ENCODE measurements at places on chromosomes 7 and 10. TPM values are rescaled to one million over a fixed set of nuclear protein-coding genes. Genes with fewer than 3 reads are reported as not detected.

C10orf53 gene
- not detected for total RNA-seq

NXPH1 gene
- total RNA-seq = not detected

SMKR1 gene
- not detected for total RNA-seq

LGI1 gene
- total RNA-seq = 1.4 TPM

DNA sequence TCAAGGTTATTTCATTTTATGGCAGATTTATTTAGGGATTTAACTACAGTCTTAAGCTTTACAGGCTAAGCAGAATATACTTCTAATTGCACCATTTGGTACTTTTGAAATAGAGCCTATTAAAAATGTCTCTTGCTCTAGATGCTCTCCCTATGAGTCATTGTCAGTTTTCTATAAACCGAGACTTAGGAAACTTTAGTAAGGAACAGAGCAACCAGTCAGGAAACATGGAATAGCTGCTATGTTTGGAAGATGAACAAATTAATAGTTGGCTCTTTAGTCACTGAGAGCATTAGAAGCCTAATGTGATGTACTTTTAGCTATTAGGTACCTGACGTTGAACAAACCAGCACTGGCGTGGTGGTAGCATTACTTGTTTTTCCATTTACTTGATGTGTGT, 35.3 kb downstream of the INPP5F start:
- no peaks in the 10 kb centered on the region for H3K27me3 ChIP-seq
- H3K36me3 ChIP-seq = no peaks in the 10 kb centered on the region
- H3K4me1 ChIP-seq = no peaks in the 10 kb centered on the region
- peak overlapping the region; percentile 76 for H3K27ac ChIP-seq
- H3K4me3 ChIP-seq = no peak overlapping the region

GRCh38 chr7:81688622-81689411, 81.0 kb downstream of the HGF start:
- no peaks in the 10 kb centered on the region for H3K27me3 ChIP-seq
- DNase-seq = no peak
- no peak overlapping the region for H3K4me3 ChIP-seq

DNA sequence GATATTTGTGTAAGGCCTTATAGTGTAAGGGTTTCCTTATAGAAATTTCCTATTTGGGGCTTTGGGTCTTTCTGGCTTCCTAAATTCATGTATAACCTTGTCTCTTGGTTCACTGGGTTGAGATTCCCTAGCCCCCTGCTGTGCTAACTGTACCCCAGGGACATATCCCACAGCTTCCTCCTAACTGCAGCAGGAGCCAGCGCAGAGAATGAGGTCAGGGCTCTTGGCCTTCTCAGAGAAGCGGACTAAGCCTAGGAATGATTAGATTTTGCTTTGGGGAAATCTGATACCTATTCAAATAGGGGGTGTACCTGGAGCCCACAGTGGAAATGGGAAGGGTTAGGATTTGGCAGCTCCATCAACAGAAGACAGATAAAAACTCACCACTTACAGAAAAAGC, 138.1 kb upstream of the EFCAB10 start:
- no peak overlapping the region for H3K27ac ChIP-seq
- no peaks in the 10 kb centered on the region for H3K4me1 ChIP-seq
- no peak for DNase-seq

- H3K4me3 ChIP-seq = no peak overlapping the region
- H3K4me1 ChIP-seq = no peaks in the 10 kb centered on the region
- no peaks in the 10 kb centered on the region for H3K27me3 ChIP-seq
Observed at GRCh38 chr10:71308985-71309384, 10.1 kb upstream of the SLC29A3 start.

- no peaks in the 10 kb centered on the region for H3K4me1 ChIP-seq
- DNase-seq = no peak
Observed at GRCh38 chr7:96982586-96982985, 22.8 kb upstream of the DLX6 start.

GRCh38 chr10:103683851-103684250, 171.5 kb downstream of the SH3PXD2A start:
- H3K27ac ChIP-seq = no peak overlapping the region
- H3K4me3 ChIP-seq = no peak overlapping the region
- no peaks in the 10 kb centered on the region for H3K4me1 ChIP-seq

DNA sequence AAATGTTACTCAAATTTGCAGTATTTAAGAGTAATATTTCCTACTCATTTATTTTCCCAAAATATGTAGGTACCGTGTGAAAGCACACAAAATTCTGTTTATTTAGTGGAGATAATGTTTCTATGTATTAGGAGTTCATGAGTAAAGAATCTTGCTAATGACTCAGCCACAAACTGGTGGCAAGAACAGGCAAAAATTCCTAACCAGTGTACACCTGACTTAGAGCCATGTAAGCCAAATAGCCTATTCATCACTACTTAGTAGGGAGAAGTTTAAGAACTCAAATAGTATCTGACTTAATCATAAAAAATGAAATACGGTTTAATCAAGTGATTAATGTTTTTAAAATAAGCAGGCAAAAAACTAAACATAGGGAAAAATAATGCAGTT, 169.0 kb downstream of the SRPK2 start:
- no peak overlapping the region for H3K4me3 ChIP-seq
- no peak for DNase-seq
- H3K4me1 ChIP-seq = no peaks in the 10 kb centered on the region
- no peaks in the 10 kb centered on the region for H3K36me3 ChIP-seq
- H3K27ac ChIP-seq = no peak overlapping the region

GRCh38 chr7:90312745-90313144, 8.4 kb downstream of the FAM237B start:
- no peaks in the 10 kb centered on the region for H3K4me1 ChIP-seq
- no peak overlapping the region for H3K27ac ChIP-seq
- no peak overlapping the region for H3K4me3 ChIP-seq

GRCh38 chr10:102020938-102021337, 35.0 kb downstream of the ARMH3 start:
- DNase-seq = no peak
- no peaks in the 10 kb centered on the region for H3K27me3 ChIP-seq
- H3K27ac ChIP-seq = no peak overlapping the region
- no peak overlapping the region for H3K4me3 ChIP-seq
- no peaks in the 10 kb centered on the region for H3K4me1 ChIP-seq
- H3K36me3 ChIP-seq = no peaks in the 10 kb centered on the region

- no peak overlapping the region for H3K4me3 ChIP-seq
- DNase-seq = no peak
- no peak overlapping the region for H3K27ac ChIP-seq
- H3K36me3 ChIP-seq = no peaks in the 10 kb centered on the region
- H3K4me1 ChIP-seq = no peaks in the 10 kb centered on the region
Observed at GRCh38 chr10:29951441-29951931, 107.9 kb downstream of the JCAD start.

DNA sequence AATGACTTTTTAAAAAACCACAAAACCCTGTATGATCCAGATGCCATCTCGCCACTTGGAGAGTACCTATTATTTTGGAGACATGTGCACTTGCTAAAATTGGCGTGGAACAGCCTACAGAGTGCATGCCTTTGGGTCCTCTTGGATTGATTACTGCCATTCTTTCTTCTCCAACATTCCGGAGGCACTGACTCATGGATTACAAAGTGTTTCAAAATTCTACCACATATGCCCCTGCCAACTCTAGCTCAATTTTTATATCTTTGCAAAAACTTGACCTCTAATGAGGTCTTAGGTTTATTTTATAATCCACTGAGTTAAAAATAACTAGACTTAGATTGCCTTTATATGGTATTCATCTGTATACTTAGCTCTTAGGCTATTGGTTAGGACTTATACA, 55.8 kb upstream of the KIF5B start:
- H3K27me3 ChIP-seq = no peaks in the 10 kb centered on the region
- H3K4me1 ChIP-seq = no peaks in the 10 kb centered on the region
- H3K4me3 ChIP-seq = no peak overlapping the region
- no peaks in the 10 kb centered on the region for H3K36me3 ChIP-seq

DNA sequence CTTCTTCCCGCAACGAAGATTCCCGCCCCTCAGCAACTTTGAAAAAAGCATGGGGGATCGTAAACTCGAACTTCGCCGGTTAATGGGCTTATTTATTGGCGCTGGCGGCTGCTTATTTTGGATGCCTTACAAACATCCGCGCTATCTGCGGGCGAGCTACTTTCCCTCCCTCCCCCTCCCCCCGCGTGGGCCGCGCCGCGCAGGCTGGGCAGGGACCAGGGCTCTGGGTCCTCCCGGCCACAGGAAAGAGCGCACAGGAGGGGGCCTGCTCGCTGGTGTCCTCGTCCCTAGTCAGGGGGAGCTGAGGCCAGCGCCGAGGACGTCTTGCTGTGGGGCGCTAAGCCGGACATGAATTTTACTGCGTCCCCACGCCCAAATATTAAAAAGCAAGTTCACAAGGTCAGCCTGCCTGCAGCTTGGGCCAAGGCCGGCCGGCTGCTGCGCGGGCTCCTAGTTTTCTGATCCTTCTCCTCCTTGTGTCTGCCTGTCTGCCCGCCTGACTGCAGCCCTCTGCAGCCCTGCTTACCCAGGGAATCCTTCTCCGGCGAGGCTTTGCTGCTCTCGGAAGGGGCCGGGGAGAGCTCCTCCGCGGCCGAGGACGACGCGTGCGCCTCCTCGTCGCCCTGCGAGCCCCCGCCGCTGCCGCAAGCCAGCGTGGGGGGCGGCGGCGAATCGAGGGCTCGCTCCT, 1.2 kb downstream of the HOXA10 start:
- H3K36me3 ChIP-seq = no peaks in the 10 kb centered on the region
- no peaks in the 10 kb centered on the region for H3K27me3 ChIP-seq
- no peaks in the 10 kb centered on the region for H3K4me1 ChIP-seq
- peak overlapping the region; percentile 96 for H3K27ac ChIP-seq
- peak overlapping the region; percentile 58 for H3K4me3 ChIP-seq

- H3K4me1 ChIP-seq = no peaks in the 10 kb centered on the region
- H3K27ac ChIP-seq = no peak overlapping the region
- DNase-seq = no peak
- no peak overlapping the region for H3K4me3 ChIP-seq
- no peaks in the 10 kb centered on the region for H3K27me3 ChIP-seq
- H3K36me3 ChIP-seq = no peaks in the 10 kb centered on the region
Observed at GRCh38 chr7:18623389-18623788, 127.8 kb downstream of the HDAC9 start.

DNA sequence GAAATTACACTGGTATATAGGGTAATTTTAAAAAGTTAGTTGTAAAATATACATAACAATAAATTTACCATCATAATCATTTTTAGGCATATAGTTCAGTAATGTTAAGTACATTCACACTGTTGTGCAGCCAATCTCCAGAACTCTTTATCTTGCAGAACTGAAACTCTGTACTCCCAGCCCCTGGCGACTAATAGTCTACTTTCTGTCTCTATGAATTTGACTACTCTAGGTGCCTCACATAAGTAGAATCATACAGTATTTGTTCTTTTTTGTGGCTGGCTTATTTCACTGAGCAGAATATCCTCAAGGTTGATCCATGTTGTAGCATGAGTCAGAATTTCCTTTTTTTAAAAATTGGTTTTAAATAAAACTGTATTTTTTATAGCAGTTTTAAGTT, 41.4 kb downstream of the NRF1 start:
- H3K4me1 ChIP-seq = no peaks in the 10 kb centered on the region
- H3K27ac ChIP-seq = no peak overlapping the region
- H3K36me3 ChIP-seq = no peaks in the 10 kb centered on the region
- no peaks in the 10 kb centered on the region for H3K27me3 ChIP-seq
- H3K4me3 ChIP-seq = no peak overlapping the region
- no peak for DNase-seq

GRCh38 chr10:83633547-83633946, 505.8 kb upstream of the GHITM start:
- H3K36me3 ChIP-seq = no peaks in the 10 kb centered on the region
- no peak for DNase-seq
- no peaks in the 10 kb centered on the region for H3K27me3 ChIP-seq
- no peaks in the 10 kb centered on the region for H3K4me1 ChIP-seq

- no peaks in the 10 kb centered on the region for H3K27me3 ChIP-seq
- no peak for DNase-seq
- H3K27ac ChIP-seq = no peak overlapping the region
- H3K4me3 ChIP-seq = no peak overlapping the region
- H3K4me1 ChIP-seq = no peaks in the 10 kb centered on the region
Observed at GRCh38 chr10:62744136-62744535, 60.4 kb upstream of the ADO start.

GRCh38 chr10:18312374-18313139, 172.3 kb downstream of the CACNB2 start:
- H3K4me3 ChIP-seq = no peak overlapping the region
- no peaks in the 10 kb centered on the region for H3K36me3 ChIP-seq
- H3K27me3 ChIP-seq = no peaks in the 10 kb centered on the region
